Fibroblast of lung (primary cell): ENCODE measurements at places on chromosomes 3 and 15. TPM values are rescaled to one million over a fixed set of nuclear protein-coding genes. Genes with fewer than 3 reads are reported as not detected.

The CASR gene
- under 0.01 TPM in 1 of 2 replicates, not detected in the other for total RNA-seq

The TAGLN3 gene
- 0.33 and 0.51 TPM in 2 replicates for total RNA-seq

The SOX14 gene
- total RNA-seq = not detected in 2 replicates

The CCK gene
- 0.33 and 1.0 TPM in 2 replicates for total RNA-seq

The JAGN1 gene
- 30.6 and 33.9 TPM in 2 replicates for total RNA-seq

The OR5K2 gene
- total RNA-seq = not detected in 2 replicates

The CDCP1 gene
- 16.9 and 56.1 TPM in 2 replicates for total RNA-seq

GRCh38 chr15:26129852-26130251 lies 266.7 kb upstream of the ATP10A start:
- H3K27me3 ChIP-seq = no peaks in the 10 kb centered on the region
- no peak overlapping the region for H3K4me3 ChIP-seq
- no peak overlapping the region for H3K27ac ChIP-seq

- no peaks in the 10 kb centered on the region for H3K4me1 ChIP-seq
- no peaks in the 10 kb centered on the region for H3K36me3 ChIP-seq
- no peak overlapping the region for H3K27ac ChIP-seq
- H3K27me3 ChIP-seq = no peaks in the 10 kb centered on the region
- no peak for DNase-seq
Measured at GRCh38 chr3:103056542-103056941, 621.7 kb downstream of the ZPLD1 start.

- no peaks in the 10 kb centered on the region for H3K4me1 ChIP-seq
- DNase-seq = no peak
- H3K4me3 ChIP-seq = no peak overlapping the region
- no peak overlapping the region for H3K27ac ChIP-seq
Measured at GRCh38 chr15:90539789-90540188, 10.1 kb downstream of the CRTC3 start.

DNA sequence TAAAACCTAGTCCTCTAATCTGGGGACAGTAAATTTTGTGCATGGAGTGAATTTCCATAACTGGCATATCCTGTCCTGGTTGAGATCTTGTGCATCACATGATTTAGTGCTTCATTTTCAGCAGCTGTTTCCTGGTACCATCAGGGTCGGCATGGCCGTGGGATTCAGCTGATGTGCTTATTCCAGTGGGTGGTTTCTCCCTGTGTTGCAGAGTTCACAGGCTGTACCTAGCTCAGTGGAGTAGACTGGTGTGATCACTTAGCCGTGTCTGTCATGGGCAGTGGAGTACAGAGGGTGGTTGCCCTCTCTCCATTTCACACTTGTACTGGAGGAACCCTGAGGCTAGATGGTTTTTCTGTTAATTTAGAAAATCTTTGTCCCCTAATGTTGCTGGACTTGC lies 228.5 kb downstream of the PTPRG start:
- no peaks in the 10 kb centered on the region for H3K36me3 ChIP-seq
- no peak overlapping the region for H3K27ac ChIP-seq
- H3K4me1 ChIP-seq = peaks cover 4% of the 10 kb centered on the region
- no peaks in the 10 kb centered on the region for H3K27me3 ChIP-seq
- H3K4me3 ChIP-seq = no peak overlapping the region
- no peak for DNase-seq

DNA sequence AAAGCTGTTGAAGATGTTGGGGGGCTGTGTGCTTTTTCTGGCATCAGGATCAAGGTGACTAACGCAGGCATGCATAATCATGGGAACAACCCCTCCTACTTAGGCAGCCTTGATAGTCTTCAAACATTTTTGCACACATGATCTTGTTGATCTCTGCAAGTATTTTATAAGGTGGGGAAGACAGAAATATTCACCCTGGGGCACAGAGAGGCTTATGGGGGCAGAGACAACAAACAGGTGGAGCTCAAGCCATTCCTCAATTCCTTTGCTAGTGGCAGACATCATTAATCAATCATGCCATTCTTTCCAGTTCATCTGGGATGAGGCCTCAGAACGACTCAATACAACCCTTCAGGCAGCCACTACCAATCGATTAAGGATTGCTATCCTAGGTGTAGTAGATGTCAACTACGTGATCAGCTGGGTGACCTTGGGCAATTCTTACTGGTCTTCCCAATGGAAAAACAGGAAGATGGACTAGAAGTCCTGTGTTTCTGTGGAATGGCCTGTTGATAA lies 110.3 kb upstream of the SMAD3 start:
- H3K36me3 ChIP-seq = no peaks in the 10 kb centered on the region
- H3K27me3 ChIP-seq = no peaks in the 10 kb centered on the region
- DNase-seq = no peak
- no peaks in the 10 kb centered on the region for H3K4me1 ChIP-seq

DNA sequence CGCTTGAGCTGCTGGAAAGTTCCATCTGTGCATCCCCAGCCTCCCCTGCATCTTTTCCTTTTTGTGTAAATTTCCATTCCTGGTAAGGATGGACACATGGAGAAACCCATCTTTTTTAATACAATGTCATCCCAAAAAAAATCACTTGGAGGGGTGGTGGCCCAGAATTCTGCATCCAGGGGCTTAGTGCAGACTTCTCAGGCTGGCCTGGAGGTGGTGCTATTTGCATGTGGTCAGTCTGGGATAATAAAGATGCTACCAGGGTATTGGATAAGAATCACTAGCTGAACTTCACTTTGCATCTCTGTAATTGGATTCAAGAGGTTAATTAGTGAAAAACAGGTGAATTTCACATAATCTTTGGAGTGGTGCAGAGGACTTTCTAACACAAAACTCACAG lies 1.8 kb upstream of the ZSCAN2 start:
- no peaks in the 10 kb centered on the region for H3K4me1 ChIP-seq
- no peak overlapping the region for H3K4me3 ChIP-seq
- peak; percentile 72 for DNase-seq
- no peaks in the 10 kb centered on the region for H3K36me3 ChIP-seq

DNA sequence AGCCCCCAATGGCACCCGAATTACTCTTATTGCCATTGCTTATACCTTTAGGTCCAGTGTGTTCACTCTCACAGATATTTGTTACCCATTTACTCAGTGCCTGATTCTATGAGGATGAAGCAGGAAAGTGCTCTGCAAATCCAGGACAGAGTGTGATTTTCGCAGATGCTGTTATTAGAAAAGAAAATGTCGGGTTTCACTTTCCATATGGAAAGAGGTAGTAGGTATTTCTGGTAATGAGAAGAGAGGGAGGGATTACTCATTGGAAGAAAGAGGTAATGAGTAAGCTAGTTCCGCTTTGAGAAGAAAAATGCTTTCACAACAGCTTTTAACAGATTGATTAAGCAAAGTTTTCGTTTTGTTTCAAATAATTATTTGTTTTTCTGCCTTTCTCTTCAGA lies 336.3 kb upstream of the CFAP20DC start:
- no peak overlapping the region for H3K27ac ChIP-seq
- no peaks in the 10 kb centered on the region for H3K36me3 ChIP-seq
- no peak overlapping the region for H3K4me3 ChIP-seq
- no peak for DNase-seq

- H3K36me3 ChIP-seq = no peaks in the 10 kb centered on the region
- H3K4me3 ChIP-seq = no peak overlapping the region
- peak; percentile 99 for DNase-seq
- H3K4me1 ChIP-seq = peaks cover 13% of the 10 kb centered on the region
- no peaks in the 10 kb centered on the region for H3K27me3 ChIP-seq
Measured at GRCh38 chr3:55198554-55198953, 270.7 kb upstream of the LRTM1 start.

DNA sequence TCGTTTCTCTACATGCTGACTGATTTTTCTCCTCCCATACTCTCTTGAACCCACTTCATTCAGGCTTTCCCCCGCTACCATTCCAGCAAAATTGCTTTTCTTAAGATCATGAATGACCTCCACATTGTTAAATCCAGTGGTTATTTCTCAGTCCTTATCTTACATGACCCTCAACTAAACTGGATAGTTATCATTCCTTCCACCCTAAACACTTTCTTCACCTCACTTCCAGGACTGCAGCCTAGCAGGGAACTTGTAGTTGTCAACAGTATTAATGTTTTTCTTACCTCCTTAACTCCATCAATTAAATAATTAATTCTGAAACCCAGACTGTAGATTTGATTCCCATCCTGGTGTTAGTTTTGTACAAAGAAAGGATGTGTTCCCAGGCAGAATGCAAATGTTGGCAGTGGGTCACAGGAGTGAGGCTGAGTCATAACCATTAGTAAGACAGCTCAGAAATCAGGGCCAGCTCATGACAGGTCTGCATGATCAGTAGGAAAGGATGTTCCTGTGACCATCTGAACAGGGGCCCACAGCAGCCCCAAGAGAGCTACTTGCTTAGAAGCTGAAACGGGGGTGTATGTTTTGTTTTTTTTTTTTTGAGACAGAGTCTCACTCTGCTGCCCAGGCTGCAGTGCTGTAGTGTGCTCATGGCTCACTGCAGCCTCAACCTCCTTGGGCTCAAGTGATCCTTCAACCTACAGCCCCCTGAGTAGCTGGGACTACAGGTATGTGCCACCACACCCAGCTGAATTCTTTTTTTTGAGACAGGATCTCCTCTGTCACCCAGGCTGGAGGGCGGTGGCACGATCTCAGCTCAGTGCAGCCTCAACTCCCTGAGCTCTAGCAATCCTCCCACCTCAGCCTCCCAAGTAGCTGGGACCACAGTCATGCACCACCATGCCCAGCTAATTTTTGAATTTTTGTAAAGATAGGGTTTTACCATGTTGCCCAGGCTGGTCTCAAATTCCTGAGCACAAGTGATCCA lies 9.1 kb downstream of the BCL2L10 start:
- DNase-seq = peak; percentile 97
- peak overlapping the region; percentile 68 for H3K27ac ChIP-seq
- no peaks in the 10 kb centered on the region for H3K27me3 ChIP-seq
- H3K4me1 ChIP-seq = peaks cover 14% of the 10 kb centered on the region

DNA sequence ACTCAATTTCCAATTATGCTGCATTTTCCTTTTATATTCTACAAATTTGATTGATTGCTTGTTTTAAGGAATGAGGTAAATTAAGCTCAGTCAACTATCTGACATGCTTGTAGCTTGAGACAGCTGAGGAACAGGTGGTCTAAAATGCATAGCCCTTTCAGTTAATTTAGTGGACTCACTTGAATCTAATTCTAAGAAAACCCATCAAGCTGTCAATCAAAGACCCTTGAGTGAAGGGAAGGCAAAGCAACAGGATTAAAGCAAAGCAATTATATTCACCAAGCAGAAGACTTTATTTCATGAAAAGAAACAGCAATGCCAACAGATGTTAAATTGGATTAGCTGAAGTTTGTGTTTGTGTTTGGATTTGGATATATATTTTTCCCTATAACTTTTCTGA lies 228.5 kb downstream of the ARPP21 start:
- H3K36me3 ChIP-seq = no peaks in the 10 kb centered on the region
- H3K4me1 ChIP-seq = no peaks in the 10 kb centered on the region
- no peaks in the 10 kb centered on the region for H3K27me3 ChIP-seq
- no peak overlapping the region for H3K4me3 ChIP-seq
- no peak overlapping the region for H3K27ac ChIP-seq
- no peak for DNase-seq

GRCh38 chr15:72979308-72979707 lies 73.0 kb upstream of the NEO1 start:
- H3K27me3 ChIP-seq = no peaks in the 10 kb centered on the region
- no peak for DNase-seq
- H3K36me3 ChIP-seq = no peaks in the 10 kb centered on the region
- no peaks in the 10 kb centered on the region for H3K4me1 ChIP-seq
- H3K27ac ChIP-seq = no peak overlapping the region

DNA sequence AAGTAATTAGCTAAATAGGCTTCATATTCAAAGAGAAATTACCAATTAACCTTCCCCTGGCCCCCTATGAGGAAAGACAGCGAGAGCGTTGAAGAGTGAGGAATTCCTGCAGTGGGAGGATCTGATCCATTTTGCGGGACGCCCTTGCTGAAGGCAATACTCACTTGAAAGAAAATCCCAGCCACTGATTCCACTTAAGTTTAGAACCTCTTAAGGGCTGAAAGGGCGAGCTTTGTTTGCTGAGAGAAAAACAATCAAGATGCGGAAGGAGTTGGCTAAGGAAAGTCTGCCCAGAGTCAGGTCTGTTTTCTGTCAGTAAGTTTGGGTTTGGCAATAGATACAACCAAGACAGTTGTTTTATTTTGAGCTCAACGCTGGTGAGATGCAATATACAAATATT lies 102.8 kb upstream of the GBE1 start:
- H3K36me3 ChIP-seq = no peaks in the 10 kb centered on the region
- peak overlapping the region; percentile 20 for H3K4me3 ChIP-seq
- no peak for DNase-seq

DNA sequence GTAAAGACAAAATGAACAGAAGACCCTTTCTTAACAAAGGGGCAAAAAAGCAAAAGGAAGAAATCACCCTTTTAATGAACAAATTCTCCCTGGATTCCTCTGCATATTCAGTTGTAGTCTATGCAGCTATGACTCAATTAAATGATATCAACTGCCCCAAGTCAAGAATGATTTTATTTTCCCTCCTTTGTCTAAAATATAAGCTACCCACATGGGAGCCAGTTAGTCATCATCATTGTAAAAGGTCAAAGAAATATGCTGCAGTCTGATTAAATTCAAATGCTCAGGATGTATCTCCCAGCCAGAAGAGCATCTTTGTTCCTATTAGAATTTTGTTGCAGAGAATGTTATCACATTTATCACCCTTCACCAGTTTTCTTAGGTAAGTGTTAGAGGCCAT lies 84.0 kb downstream of the SST start:
- H3K36me3 ChIP-seq = no peaks in the 10 kb centered on the region
- no peaks in the 10 kb centered on the region for H3K4me1 ChIP-seq
- DNase-seq = no peak

DNA sequence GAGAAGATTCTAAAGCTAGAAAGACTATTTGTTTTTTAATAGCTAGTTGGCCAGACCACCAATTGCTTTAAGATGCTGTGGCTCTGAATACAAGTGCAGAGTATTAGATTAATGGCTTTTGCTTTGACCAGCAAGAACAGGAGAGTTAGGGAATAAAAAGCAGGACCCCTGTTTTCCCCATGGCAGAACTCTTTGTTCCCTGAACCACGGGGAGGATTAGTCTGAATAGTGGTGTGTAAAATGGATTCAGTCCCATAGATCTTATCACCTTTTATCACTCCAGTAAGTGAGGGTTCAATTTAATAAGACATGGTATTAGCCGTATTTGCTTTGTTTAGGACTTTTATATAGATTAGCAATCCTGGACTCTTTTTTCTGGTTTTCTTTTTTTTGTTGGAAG lies 562.6 kb upstream of the DPPA4 start:
- H3K4me3 ChIP-seq = no peak overlapping the region
- no peaks in the 10 kb centered on the region for H3K36me3 ChIP-seq
- no peaks in the 10 kb centered on the region for H3K27me3 ChIP-seq

DNA sequence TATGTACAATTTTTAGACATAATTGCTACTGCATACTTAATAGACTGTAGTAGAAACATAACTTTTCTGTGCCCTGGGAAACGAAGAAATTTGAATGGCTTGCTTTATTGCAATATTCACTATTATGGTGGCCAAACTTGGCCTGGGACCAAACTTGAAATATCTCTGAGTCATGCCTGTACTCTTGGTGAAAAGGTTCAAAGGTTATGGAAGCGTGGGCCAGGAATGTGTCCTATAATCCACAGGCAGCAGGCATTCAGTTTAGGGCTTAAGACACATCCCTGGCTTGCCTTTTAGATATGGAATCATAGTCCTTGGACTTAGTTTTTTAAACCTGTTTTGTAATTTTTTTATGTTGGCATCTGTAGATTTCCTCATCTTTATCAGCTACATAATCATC lies 124.3 kb downstream of the LRIG1 start:
- H3K27ac ChIP-seq = no peak overlapping the region
- peaks cover 4% of the 10 kb centered on the region for H3K4me1 ChIP-seq
- H3K27me3 ChIP-seq = no peaks in the 10 kb centered on the region
- H3K36me3 ChIP-seq = peaks cover 8% of the 10 kb centered on the region
